Effector memory CD4-positive, alpha-beta T cell (primary cell): ENCODE measurements at places on chromosomes 3 and 15.
A peak's percentile ranks its signal among the peaks of the same experiment; 100 is the strongest.

- no peak for DNase-seq
These were observed 75.3 kb downstream of the SSR3 start for GRCh38 chr3:156479604-156480003.

GRCh38 chr3:28124882-28125281 is 116.5 kb upstream of the CMC1 start:
- DNase-seq = no peak

GRCh38 chr3:30354513-30354912 is 251.9 kb upstream of the TGFBR2 start:
- no peak for DNase-seq

- DNase-seq = peak; percentile 60
These were observed 1.9 kb upstream of the ARL6IP5 start for GRCh38 chr3:69082805-69083204.

DNA sequence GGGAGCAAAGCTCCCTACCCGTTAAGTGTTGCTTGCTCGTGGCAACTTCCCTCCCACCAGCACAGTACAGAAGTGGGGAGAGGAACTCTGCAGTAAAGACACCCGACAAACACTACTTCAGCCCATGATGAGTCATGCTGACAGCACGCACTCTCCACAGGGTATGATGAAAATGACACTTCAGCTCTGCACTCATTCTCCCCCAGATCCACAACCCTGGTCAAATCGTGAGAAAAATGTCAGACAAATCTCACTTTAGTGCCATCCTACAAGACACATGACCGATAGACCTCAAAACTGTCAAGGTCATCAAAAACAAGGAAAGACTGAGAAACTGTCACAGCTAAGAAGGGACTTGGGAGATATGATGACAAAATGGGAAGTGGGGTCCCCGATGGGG is 278.9 kb downstream of the OCA2 start:
- no peak for DNase-seq

DNA sequence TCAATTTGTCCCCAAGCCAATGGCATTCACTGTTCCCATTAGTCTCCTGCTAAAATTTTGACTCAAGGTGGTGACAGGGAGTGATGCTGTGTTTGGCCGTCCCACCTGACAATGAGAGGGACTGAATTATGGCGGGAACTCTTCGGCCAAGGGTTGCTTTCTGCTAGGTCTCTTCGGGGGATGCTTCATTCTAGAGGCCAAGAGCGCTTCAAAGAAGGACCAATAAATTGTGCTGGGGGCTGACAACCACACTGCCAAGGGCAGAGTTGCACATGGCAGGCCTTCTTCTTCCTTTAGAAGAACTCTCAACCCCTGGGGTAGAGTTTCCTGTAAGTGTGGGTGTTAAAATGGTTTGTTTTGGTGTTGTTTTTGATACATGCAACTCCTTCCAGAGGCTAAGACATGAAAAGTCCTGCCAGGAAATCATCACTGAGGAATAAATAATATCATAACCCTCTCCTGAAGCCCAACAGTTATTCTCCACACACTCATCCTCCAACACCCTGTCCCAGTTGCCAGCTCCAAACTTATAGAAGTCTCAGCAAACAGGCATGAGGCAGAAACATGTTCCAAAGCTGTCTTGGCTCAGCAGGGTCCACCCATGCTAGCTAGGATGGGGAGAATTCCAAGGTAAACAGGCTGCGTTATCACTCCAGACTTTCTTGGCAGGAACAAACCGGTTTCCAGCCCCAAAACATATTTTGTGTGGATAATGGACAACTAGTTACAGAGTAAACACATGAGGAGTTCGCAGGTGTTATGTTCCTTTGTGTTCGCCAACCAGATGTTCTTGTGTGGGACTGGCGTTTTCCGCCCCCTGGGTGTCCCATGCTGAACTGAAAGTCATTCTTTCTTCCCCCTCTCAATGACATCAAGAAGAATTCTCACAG is 396.7 kb upstream of the RGMA start:
- DNase-seq = no peak

- DNase-seq = no peak
These were observed 353.3 kb downstream of the LPP start for GRCh38 chr3:188507244-188507720.

- DNase-seq = no peak
These were observed 3.7 kb downstream of the SLC6A20 start for GRCh38 chr3:45792516-45793172.

DNA sequence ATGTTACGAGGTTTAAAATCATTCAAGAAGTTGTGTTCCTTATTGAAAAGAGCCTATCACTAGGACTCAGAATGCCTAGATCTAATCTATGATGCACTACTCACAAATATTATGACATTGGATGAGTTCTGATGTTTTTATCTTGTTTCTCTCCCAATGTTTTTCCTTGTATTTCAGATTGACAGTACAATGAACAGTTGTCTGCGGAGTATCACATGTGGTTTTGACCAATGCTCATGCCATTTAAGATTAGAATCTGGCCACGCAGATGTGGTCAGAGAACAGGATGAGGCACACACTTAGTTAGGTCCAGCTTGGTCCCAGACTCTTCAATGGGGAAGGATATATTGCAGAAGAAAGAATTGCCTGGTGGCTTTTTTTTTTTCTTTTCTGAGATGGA is 25.6 kb upstream of the CCDC50 start:
- DNase-seq = no peak

DNA sequence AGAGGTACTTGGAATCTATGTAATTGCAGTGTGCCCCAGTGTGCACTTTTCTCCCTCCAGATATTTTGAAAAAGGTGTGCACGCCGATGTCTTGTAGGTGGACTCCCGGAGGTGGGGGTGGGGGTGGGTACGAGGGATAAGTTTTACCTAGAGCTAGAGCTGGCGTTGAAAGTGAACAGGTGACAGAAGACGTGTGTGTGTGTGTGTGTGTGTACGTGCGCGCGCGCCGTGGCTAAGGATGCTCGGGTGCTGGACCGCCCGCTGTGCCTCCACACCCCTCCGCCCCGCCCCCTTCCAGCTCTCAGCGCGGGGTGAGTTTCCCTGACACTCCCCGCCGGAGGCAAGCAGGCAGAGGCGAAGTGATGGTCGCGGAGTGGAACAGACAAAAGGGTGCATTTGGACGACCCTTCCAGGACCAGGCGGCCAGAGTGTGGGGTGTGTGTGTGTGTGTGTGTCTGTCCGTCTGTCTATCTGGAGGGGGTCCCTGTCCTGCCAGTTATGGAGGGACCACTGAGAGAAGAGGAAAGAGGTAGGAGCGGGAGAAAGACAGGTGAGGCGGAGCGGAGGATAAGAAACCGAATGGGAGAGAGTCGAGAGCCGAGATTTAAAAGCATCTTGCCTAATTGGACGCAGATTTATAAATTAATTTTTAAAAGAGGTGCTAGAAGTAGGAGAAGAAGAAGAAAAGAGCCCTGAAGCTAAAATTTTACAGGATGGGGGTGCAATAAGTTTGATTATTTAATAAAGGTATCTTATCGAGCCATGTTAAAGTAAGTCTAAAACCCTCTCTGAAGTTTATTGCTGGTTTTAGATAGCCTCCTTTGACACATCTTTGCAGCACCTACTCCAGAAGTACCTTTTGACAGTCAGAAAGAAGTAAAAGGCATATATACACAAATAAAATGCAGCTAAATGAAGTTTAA is 335.8 kb upstream of the THRB start:
- DNase-seq = no peak

- no peak for DNase-seq
These were observed 83.9 kb upstream of the CDV3 start for GRCh38 chr3:133489466-133490085.

DNA sequence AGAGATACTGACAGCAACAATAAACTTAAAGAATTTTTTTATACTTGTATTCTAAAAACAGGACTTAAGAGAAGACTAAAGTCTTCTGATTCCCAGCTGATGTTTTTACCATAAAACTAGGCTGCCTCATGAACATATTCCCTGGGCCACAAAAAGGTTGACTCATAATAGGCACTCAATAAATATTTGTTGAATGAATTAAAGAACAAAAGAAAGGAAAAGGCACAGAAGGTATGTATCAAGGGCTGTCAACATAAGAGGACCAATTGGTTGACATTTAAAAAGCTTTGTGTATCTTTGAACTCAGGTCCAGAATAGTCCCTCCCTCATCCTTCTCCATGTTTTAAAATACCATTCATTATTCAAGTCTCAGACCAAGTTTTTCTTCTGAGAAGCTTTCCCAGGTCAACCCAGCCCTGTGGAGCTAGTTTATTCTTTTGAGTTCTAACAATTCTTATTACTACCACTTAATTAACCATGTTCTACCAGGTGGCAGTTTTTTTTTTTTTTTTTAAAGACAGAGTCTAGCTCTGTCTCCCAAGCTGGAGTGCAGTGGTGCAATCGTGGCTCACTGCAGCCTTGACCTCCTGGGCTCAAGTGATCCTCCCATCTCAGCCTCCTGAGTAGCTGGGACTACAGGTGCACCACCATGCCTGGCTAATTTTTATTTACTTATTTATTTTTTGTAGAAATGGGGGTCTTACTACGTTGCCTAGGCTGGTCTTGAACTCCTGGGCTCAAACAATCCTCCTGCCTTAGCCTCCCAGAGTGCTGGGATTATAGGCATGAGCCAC is 17.5 kb upstream of the ARHGEF3 start:
- no peak for DNase-seq

- DNase-seq = no peak
These were observed 94.0 kb upstream of the LRRN1 start for GRCh38 chr3:3705090-3705775.

DNA sequence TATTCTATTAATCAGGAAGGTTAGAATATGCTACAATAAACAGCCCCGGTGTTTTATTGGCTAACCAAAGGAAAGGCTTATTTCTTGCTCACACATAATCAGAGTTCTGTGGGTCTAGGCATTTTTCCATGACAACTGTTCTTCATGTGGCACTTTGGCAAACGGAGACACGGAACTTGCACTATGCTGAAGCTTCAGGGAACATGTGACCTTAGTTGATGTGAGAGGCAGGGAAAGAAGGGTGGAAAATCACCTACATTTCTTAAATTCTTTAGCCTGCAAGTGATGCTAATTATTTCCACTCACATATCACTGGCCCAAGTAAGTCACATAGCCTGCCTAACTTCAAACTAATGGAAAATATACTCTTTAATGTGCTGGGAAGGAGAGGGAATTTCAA is 344.6 kb downstream of the SV2B start:
- DNase-seq = no peak

- no peak for DNase-seq
These were observed 243.9 kb upstream of the UMPS start for GRCh38 chr3:124486324-124486723.

DNA sequence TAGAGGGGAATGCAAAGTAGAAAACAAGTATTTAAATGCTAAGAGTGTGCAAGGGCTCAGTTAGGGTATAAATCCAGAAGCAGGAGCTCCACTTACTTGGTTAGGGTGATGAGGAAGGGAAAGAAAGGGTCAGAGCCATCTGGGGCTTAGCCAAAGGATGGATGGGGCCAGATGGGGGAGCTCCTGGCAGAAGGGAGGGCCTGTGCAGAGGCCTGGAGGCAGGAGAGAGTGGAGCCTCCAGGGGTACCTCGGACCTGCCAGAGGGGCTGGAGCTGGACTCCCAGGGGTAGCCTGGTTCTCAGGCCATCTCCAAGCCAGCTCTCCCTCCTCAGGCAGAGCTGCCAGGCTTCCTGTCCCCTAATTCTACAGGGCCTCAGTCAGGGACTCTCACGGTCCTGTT is 506.3 kb downstream of the SHQ1 start:
- no peak for DNase-seq

GRCh38 chr3:160780245-160780644 is 24.2 kb downstream of the PPM1L start:
- DNase-seq = no peak

DNA sequence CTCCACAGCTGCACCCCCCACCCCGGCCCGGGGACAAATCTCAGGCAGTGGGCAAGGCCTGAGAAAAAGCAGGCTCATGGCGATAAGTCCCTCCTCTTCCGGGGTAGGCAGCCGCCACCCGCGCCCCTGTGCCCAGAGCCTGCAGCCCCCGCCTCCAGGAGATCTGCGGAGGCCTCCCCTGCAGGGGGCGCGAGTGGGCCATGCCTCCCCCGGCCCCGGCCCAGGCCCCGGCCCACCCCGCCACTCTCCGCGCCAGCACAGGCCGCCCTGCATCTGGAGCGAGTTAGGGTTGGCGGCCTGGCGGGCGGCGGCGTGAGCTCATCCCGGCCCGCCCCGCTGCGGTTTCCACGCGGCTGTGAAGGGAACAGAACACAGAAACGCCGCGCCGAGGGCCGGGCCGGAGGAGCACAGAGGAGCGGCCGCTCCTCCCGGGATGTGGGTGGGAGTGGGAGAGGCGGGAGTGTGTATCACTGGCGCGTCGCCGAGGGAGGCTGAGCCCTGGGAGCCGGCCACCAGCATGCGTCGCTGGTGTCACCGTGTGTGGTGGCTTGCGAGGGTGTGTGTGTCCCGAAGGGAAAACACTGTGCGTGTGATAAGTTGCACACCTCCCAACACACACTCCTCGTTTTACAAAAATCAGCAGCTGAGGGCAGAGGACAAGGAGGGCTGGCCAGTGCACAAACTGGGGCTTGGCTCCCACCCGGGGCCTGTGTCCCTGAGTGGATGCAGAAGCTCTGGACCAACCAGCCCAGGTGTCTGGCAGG is 17.2 kb downstream of the MYL3 start:
- DNase-seq = peak; percentile 63

DNA sequence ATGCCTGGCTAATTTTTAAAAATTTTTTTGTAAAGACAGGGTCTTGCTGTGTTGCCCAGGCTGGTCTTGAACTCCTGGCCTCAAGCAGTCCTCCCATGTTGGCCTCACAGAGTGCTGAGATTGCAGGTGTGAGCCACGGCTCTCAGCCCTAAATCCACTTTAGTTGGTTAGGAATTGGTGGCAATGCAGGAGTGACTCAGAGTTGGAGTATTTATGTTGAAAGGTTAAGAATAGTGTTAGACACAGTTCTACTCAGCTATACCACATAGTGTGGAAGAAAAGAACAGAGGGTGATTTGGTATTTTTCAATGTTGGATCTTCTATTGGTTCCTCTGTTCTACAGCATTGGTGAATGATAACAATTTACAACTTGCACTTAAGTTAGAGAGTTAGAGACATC is 7.6 kb downstream of the ZNF639 start:
- DNase-seq = no peak

DNA sequence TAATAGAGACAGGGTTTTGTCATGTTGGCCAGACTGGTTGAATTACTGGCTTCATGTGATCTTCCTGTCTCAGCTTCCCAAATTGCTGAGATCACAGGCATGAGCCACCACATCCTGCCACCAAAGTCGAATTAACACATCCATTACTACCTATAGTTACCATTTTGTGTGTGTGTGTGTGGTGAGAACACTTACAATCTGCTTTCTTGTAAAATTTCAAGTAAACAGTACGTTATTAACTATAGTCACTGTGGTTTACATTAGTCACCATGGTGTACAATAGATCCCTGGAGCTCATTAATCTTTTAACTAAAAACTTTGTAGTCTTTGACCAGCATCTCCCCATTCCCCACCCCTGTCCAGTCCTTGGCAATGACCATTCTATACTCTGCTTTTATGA is 270.0 kb downstream of the NAALADL2 start:
- no peak for DNase-seq

- DNase-seq = no peak
These were observed 5.1 kb downstream of the PHLDB2 start for GRCh38 chr3:111863942-111864694.
